ENCODE measurements at places on chromosomes 6 and 20.

DNA sequence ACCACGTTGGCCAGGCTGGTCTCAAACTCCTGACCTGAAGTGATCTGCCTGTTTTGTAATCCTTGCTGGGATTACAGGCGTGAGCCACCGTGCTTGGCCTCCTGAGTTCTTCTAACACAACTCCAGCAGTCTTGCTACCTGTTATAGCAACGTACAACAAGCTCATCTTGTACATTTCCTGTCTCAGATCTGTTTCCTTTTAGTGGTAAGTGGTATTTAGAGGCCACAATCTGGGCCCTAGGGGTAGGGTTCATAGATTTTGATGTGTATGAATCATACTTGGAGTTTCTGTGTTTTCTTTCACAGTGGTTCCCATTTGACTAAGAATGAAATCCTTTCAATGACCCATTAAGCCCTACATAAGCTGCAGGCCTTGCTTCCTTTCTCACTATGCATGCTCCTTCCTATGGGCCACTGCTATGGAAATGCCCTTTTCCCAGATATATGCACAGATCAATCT, 27.1 kb upstream of the SYNCRIP start:
- DNase-seq: no peak

DNA sequence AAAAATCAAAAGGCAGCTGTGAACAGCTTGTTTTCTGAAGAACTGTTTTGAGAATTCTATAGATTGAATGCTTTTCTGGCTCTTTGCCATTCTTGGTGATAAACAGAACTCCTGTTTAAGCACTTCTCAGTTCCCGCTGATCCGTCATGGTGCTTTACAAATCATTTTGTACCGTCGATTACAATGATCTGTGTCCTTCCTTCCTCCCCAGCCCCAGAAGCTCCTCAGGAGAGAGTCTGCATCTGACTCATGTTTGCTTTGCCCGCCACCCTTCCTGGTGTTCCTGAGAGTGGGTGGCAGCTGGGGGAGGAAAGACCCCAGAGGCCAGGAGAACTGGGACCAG, 538.6 kb upstream of the MARCKS start:
- no peak for DNase-seq

- DNase-seq: no peak
These were observed 201.1 kb downstream of the OGFRL1 start for GRCh38 chr6:71489736-71490135.

DNA sequence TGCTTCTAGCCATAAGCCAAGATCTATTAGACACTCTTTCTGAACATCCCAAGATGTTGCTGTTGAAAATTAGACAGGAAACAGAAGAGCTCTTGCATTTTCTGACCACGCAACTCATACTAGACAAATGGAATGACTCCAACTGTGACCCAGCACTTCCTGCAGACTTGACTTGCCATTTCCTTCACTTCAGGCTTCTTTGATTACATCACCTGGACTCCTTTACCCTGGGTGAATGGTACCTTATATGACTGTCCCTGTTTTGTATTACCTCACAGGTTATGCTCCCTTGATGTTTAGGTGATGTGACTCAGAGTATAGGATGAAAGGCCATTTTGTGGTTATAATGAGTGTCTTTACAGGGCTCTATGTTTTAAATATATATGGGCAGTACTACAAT, 236.1 kb downstream of the BMP2 start:
- no peak for DNase-seq

GRCh38 chr6:105646391-105646867, 243.5 kb upstream of the PREP start:
- DNase-seq: no peak

- no peak for DNase-seq
These were observed 63.1 kb upstream of the NNAT start for GRCh38 chr20:37457921-37458320.

GRCh38 chr20:43955750-43956191, 41.1 kb downstream of the TOX2 start:
- DNase-seq: no peak

GRCh38 chr6:18681832-18682503, 294.8 kb downstream of the RNF144B start:
- DNase-seq: no peak

- DNase-seq: no peak
These were observed 5.1 kb upstream of the POPDC3 start for GRCh38 chr6:105184921-105185320.

DNA sequence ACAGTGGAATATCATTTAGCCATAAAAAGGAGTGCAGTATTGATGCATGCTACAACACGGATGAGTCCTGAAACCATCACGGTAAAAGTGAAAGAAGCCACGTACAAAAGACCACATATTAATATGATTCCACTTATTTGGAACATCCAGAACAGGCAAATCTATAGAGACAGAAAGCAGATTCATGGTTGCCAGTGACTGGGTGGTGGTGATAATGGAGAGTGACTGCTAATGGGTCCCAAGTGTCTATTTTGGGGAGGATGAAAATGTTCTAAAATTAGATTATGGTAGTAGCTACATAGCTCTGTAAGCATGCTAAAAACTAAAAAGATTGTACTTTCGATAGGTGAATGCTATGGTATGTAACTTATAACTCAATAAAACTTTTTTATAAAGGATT, 18.4 kb upstream of the CCND3 start:
- DNase-seq: no peak

DNA sequence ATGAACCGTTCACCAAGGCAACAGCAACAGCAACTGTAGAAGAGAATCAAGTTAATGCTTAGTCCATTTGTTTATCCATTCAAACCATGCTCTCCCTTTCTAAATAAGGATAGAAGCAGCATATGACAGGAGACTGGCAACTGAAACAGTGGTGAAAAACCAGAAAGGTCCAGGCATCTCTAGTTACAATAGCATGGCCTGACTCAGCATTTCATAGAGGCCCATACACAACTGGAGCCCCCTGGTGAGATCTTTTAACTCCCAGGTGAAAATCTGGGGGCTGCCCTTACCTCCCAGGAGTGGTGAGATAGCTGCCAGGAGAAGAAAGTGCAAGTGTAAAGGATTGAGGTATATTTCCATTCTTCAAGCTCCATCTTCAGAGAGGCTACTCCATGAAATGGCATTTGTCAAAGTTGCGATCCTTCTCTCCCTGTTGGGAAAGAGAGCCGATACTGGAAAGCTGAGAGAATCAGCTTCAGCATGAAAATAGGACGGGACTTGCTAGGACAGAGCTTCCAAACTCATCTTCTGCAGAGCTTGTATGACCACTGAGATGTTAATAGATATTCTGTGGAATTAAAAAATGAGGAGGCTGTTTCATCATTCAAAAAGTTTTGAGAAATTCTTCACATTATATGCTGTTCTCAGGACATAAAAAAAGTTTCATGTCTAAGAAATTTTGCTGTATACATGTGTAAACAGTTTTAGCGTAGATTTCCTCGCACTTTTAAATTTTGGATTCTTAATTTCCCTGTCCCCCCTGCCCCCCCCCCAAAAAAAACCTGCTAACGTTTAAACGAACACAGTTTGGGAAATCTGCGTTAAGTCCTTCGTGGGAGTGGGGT, 10.9 kb upstream of the SLC2A12 start:
- DNase-seq: no peak

DNA sequence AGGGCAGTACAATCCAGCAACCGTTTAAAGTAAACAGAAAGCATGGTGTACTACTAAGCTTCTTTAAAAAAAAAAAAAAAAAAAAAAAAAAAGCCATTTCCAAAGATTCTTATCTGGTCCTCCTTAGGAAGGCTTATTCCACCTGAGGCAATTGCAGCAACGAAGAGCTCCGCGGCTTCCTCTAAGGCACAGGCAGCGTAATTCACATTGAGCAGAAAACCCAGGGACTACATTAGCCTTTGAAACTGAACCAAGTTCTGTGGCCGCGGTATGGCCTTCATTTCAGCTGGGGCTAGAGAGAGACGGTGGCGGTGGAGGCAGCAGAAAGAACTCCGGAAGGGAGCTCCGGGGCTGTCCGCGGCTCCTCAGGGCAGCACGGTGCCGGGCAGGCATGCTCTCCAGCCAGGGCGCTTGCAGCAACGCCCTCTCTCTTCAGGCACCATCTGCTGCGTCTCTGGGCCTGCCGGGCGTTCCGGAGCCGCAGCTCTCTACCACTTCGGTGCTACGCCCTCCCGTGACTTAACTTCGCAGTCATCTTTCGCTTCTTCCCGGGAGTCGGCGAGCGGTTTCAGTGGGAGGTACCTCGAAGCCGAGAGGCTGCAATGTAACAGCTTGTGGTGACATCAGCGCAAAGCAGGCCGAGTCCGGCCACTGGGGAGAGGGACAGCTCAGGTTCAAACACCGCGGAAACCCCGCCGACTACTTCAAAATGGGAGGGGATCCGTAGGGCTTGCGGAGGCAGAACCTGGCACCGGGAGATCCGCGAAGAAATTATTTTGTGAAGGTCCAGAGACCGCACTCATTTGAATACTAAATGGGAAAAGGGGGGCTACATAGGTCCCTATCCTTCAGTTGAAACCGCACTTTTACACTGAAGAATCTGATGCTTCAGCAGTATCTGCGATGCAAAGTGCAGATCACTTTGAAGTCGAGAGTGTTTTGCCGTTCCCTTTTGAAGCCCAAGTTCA, 100.0 kb downstream of the DST start:
- DNase-seq: peak; percentile 89

DNA sequence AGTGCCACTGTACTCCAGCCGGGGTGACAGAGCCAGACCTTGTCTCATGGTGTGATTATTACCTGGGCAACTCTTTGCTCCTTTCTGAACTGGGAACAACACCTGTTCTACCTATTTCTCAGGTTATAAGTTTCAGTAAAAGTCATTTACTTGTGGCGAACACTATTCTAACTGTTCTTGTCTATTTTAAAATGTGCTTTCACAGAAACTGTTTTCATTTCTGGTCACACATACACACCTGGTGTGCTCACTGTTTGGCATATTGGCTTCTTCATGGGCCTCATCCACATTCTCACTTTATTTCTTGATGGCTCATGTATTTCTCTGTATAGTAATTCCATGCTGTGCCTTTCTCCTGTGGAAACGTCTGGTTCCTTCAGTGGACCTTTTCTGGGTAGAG, 30.5 kb upstream of the XRN2 start:
- DNase-seq: no peak

GRCh38 chr20:32019156-32019510, 8.9 kb downstream of the CCM2L start:
- DNase-seq: peak; percentile 28

- DNase-seq: no peak
These were observed 136.8 kb upstream of the RNF24 start for GRCh38 chr20:4151991-4152695.

GRCh38 chr6:10413850-10414738, 780 bp downstream of the TFAP2A start:
- no peak for DNase-seq

GRCh38 chr20:31605902-31606803, 1.1 kb downstream of the ID1 start:
- DNase-seq: peak; percentile 57

GRCh38 chr20:35975576-35976373, 7.4 kb downstream of the CNBD2 start:
- DNase-seq: no peak

DNA sequence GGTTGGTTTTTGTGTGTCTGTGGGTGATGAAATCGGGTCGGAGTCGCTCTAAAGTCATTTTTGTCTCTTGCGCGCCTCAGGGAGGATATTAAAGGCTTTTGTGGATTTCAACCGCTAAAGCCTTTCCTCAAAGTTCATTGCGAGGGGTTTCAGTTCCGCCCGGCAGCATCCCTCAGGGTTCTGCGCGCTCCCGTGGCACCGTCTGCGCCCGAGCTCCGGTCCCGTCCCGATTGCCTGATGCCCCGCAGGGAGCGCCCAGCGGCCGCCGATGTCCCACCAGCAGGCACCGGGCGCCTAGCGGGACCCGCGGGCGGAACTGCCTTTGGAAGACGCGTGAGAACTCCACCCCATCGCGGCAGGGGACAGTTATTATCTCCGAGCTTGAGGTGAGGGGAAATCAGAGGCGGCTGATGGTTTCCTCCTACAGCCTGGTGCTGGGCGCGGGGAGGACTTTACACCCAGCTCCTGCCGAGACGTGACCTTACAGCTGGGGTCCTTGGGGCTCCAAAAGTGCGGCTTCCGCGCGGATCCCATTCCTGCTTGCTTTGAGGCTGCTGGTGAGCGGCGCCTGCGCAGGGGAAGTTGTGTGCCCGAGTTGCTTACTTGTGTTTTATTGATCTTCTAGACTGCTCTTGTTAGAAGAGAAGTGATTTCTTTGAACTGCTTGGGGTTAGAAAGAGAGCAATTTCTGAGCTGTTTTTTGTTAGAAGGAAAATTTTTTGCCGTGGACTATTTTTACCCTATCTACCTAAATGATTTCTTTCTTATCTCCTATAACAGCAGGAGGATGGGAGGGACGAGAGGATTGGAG, 27.1 kb downstream of the ULBP1 start:
- no peak for DNase-seq

GRCh38 chr6:73695619-73696421, at the start of gene CD109:
Gene CD109 (plus strand): TSS chr6:73696203. CDS start chr6:73696216, 13 bp downstream.
- no peak for DNase-seq

GRCh38 chr6:157521362-157522335, 140.7 kb downstream of the ZDHHC14 start:
- DNase-seq: no peak

DNA sequence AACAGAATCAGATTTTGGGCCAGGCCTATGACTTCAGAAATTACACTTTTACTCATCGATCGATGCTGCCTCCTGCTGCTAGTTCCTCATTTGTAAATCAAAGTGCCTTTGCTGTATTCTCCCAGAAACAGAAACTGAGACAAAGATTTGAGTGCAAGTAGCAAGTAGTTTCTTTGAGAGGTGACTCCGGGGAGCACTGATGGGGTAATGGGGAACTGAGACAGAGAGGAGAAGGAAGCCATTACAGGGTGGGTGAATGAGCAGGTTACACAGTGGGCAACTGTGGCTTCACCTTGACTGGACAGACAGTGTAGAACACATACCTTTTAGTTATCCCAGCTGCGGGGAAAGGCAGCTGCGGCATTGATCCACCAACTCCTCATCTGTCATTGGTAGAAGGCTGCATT, 9.7 kb upstream of the CD40 start:
- no peak for DNase-seq

DNA sequence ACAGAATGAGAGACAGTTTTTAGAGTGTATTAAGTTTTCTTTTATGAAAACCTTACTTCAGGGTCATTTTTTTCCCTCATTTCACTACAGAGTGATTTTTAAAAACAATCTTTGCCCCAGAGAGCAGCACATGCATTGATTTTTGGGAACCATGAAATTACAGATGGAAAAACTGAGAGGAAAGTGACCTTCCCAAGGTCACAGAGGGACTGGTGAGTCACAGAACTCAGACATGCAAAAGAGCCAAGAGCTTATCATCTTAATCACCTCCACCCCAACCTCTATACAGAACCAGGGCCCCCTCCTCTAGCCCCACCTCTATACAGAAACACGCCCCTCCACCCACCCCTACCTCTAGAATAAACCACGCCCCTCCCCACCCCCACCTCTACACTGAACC, 10.7 kb downstream of the PXMP4 start:
- DNase-seq: no peak

GRCh38 chr6:90715093-90715655, 128.3 kb upstream of the MAP3K7 start:
- no peak for DNase-seq
